ENCODE measurements at places on chromosomes 1 and 21. TPM values are rescaled to one million over a fixed set of nuclear protein-coding genes. Genes with fewer than 3 reads are reported as not detected.

DNA sequence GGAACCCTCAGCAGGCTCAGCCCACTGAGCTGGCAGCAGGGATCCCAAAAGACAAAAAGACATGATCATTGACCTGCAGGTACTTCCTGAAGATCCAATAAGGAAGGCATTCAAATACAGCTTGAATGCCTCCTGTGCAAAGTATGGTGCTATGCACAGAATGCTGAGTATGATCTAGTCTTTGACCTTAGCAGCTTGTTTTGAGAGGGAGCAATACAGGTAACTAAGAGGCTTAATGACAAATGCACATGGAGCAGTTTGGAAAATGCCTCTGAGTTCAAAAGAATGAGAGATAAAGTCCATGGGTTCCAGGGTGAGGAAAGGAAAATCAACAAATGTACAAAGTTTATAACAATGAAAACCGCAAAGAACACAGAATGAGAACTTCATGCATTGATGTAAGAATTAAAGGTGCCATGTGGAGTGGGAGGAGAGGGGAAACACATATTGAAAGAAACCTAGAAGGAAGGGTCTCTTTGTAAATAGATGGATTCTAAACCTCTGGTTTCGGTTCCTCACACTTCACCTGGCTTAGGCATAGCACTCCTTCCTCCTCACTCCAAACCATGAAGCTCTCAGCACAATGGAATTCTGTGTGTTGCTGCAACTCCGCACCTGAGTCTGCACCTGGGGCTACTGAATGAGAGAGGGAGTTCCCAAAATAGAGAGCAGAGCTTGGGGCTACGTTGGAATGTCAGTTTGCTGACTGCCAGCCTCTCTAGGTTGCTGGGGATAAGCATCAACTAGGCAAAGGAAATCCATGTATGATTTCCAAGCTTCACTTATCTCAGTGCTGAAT lies 77.6 kb downstream of the PLXNA2 start:
- DNase-seq: no peak
- peaks cover 5% of the 10 kb centered on the region for H3K36me3 ChIP-seq
- H3K4me3 ChIP-seq: no peak overlapping the region
- H3K4me1 ChIP-seq: peaks cover 30% of the 10 kb centered on the region
- H3K27ac ChIP-seq: no peak overlapping the region

- no peaks in the 10 kb centered on the region for H3K4me1 ChIP-seq
- no peaks in the 10 kb centered on the region for H3K36me3 ChIP-seq
- no peak for DNase-seq
Measured at GRCh38 chr1:91537281-91537986, 36.8 kb downstream of the CDC7 start.

DNA sequence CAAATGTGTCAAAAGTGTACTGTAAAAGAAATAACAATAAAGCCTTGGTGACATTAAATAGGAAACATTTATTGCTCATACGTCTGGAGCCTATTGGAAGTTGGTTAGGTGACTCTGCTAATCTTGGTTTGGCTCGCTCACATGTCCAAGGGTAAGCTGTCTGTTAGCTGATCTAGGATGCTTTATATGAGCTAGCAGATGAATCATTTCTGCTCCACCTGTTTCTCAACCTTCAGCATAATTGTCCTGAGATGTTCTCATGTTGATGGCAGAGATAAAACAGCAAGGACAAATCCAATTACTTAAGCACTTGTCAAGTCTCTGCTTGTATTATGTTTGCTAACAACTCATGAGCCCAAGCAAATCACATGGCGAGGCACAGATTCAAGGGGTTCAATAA lies 56.0 kb upstream of the CD53 start:
- DNase-seq: no peak
- H3K4me3 ChIP-seq: no peak overlapping the region
- H3K4me1 ChIP-seq: no peaks in the 10 kb centered on the region
- H3K36me3 ChIP-seq: no peaks in the 10 kb centered on the region

GRCh38 chr1:226978432-226979114 lies 38.5 kb downstream of the COQ8A start:
- peaks cover 65% of the 10 kb centered on the region for H3K36me3 ChIP-seq
- no peak overlapping the region for H3K27ac ChIP-seq
- peaks cover 51% of the 10 kb centered on the region for H3K4me1 ChIP-seq
- no peak overlapping the region for H3K4me3 ChIP-seq
- no peaks in the 10 kb centered on the region for H3K27me3 ChIP-seq

DNA sequence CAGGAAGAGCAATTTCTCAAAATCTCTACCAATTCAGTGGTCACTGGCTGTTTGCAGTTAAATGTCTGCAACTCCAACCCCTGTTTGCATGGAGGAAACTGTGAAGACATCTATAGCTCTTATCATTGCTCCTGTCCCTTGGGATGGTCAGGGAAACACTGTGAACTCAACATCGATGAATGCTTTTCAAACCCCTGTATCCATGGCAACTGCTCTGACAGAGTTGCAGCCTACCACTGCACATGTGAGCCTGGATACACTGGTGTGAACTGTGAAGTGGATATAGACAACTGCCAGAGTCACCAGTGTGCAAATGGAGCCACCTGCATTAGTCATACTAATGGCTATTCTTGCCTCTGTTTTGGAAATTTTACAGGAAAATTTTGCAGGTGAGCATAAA lies 167.2 kb downstream of the CRB1 start:
- H3K27ac ChIP-seq: no peak overlapping the region
- no peaks in the 10 kb centered on the region for H3K36me3 ChIP-seq
- H3K27me3 ChIP-seq: no peaks in the 10 kb centered on the region
- H3K4me1 ChIP-seq: no peaks in the 10 kb centered on the region

DNA sequence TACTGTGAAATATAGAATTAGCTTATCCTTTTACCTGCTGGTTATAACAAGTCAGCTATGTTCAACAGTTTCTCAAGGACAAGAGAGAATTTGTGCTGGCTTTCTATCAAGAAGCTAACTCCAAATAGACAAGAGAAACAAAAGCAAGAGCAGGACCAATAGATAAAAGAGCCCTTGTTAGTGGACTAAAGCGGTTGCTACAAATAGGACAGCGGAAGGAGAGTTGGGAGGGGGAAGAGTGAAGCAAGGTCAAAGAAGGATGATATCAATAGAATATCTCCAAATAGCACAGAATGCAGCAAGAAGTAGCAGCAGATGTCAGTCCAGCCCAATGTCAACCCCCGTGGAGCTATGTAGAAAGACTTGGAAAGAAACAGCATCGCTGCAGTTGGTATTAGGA lies 53.0 kb upstream of the AKT3 start:
- H3K4me3 ChIP-seq: no peak overlapping the region
- H3K27ac ChIP-seq: no peak overlapping the region
- no peaks in the 10 kb centered on the region for H3K36me3 ChIP-seq
- peaks cover 4% of the 10 kb centered on the region for H3K4me1 ChIP-seq

DNA sequence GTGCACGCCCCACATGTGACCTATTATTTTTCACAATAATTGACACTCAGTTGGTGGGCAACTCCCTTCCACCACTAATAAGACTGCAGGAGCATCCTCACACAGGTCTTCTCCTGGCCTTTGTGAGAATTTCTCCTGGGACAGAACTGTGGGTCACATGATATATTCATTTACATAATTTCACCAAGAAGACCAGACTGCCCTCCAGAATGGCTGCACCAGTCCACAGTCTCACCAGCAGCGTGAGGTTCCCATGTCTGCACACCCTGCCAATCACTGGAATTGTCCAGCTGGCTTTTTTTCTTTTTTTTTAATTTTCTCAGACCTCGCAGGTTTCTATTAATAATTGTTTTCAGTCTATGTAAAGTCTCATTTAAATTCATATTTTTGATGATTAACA lies 41.3 kb downstream of the ATP1A1 start:
- no peaks in the 10 kb centered on the region for H3K27me3 ChIP-seq
- no peak overlapping the region for H3K27ac ChIP-seq
- peaks cover 7% of the 10 kb centered on the region for H3K36me3 ChIP-seq
- no peak overlapping the region for H3K4me3 ChIP-seq

DNA sequence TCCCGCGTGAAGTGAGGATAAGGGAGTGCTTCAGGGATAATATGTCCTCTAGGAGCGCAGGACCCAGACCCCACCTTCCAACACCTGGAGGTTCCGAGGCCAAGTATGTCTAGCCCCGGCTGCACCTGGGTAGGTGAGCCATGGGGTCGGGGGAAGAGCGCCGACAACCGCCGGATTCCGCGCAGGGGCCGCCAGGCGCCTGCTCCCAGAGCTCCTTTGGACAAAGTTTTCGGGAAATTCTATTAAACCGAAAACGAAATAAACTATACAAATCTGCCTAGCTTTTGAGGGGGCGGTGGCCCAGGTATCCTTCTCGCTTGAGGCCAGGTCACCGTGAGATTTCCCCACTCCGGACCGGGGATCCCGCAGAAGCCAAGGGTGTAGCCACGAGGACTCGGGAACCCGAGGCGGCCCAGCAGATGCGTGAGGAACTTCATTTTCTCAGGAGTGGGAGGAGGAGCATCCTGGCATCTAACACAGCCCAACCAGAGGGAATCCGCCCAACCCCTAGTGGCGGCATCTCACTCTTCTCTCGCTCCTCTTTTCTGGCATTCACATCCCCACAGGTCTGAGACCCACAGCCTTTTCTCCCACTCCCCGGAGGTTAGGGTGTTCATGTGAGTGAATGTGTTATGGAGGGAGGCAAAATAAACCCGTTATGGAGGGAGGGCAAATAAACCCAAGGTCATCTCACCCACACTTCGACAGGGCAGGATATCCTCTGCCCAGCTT lies 2.3 kb upstream of the DMRTA2 start:
- peaks cover 58% of the 10 kb centered on the region for H3K4me1 ChIP-seq
- H3K27ac ChIP-seq: no peak overlapping the region

DNA sequence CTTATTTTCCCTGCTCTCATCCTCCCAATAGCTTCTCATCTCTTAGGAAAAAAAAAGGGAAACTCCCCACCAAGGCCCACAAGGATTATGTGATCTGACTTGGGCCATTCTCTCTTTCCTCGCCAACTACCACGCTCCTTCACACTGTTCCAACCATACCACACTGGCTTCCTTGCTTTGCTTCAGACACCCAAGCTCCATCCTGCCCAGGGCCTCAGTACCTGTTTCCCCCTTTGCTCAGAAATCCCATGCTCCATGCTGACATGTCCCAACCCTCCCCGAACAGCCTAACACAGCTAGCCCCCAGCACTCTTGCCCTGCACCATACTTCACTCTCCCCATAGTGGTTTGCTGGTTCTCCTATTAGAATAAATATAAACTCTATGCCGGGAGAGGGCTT lies 39.2 kb downstream of the MAB21L3 start:
- no peak for DNase-seq
- H3K27ac ChIP-seq: no peak overlapping the region
- peaks cover 22% of the 10 kb centered on the region for H3K4me1 ChIP-seq
- H3K27me3 ChIP-seq: no peaks in the 10 kb centered on the region

GRCh38 chr1:2229037-2229864 lies 1.1 kb downstream of the SKI start:
- DNase-seq: no peak
- no peaks in the 10 kb centered on the region for H3K27me3 ChIP-seq
- H3K36me3 ChIP-seq: peaks cover 44% of the 10 kb centered on the region
- H3K27ac ChIP-seq: peak overlapping the region; percentile 80
- H3K4me1 ChIP-seq: peaks cover 61% of the 10 kb centered on the region

Gene MFAP2
- total RNA-seq: 18.1 TPM

DNA sequence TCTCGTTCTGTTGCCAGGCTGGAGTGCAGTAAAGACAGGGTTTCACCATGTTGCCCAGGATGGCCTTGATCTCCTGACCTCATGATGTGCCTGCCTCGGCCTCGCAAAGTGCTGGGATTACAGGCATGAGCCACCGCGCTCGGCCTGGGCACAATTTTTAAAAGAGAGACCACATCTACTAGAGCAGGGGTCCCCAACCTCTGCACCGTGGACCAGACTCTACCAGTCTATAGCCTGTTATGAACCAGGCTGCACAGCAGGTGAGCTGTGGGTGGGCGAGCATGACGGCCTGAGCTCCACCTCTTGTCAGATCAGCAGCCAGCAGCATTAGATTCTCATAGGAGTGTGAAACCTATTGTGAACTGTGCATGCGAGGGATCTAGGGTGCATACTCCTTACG lies 20.8 kb downstream of the TNNT2 start:
- no peak for DNase-seq
- H3K27ac ChIP-seq: no peak overlapping the region
- H3K36me3 ChIP-seq: no peaks in the 10 kb centered on the region

- H3K4me3 ChIP-seq: no peak overlapping the region
- no peaks in the 10 kb centered on the region for H3K4me1 ChIP-seq
- H3K27ac ChIP-seq: no peak overlapping the region
- H3K27me3 ChIP-seq: no peaks in the 10 kb centered on the region
- peaks cover 3% of the 10 kb centered on the region for H3K36me3 ChIP-seq
Measured at GRCh38 chr1:186082235-186082937, 292.7 kb downstream of the TPR start.

GRCh38 chr21:38303300-38303699 lies 46.5 kb downstream of the KCNJ15 start:
- no peak for DNase-seq
- no peaks in the 10 kb centered on the region for H3K27me3 ChIP-seq
- H3K36me3 ChIP-seq: no peaks in the 10 kb centered on the region
- H3K27ac ChIP-seq: no peak overlapping the region
- H3K4me3 ChIP-seq: no peak overlapping the region
- H3K4me1 ChIP-seq: no peaks in the 10 kb centered on the region

DNA sequence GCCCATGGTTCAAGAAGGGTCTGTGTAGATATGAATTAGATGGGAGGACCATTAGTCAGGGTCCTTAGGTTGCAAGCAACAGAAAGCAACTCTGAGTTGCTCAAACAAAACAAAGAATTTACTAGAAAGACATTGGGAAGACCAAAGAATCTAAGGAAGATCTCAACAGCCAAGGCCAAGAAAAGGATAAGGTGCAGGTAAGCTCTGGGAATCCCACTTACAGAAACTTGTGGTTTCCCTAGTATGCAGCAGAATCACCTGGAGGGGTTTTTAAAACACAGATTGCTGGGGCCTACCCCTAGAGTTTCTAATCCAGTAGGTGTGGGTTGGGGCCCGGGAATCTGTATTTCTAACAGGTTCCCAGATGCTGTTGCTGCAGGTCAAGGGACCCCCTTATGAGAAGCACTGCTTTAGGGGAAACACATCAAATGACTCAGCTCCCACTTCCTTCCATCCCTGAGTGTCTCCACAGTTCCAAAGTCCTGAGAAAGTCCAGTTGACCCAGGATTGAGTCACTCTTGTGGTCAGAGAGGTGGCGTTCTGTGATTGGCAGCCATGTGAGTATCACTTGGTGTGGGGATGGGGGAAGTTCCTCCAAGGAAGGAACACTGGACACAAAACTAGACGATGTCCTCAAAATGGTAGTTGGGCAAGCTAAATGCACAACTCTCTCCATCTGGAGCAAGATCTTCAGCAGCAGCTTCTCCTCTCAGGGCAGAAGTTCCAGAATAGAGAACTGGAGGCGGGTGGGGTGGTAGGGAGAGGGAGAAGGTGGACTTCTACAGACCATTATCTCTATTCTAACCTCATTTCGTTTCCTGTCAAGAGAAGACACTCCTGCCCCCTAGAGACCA lies 24.2 kb upstream of the EYA3 start:
- H3K36me3 ChIP-seq: no peaks in the 10 kb centered on the region
- no peak overlapping the region for H3K27ac ChIP-seq
- H3K4me3 ChIP-seq: no peak overlapping the region

DNA sequence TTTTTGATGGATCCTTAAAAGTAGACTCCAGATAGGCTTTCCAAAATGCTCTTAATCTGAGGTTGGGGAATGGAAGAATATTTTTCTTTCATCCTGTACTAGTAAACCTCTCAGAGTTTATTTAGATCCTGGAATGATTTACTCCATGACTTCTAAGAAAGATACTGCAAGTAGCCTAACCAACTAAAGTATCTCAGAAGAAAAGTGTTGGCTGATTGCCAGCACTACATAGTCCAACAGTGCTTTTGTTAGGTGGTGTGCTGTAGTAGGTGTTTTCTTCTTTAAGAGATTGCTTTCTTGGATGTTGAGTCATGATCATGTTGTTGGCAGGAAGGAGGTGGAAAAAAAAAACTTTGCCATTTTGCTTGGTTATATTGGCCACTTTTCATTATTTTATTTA lies 119.8 kb downstream of the OSBPL9 start:
- H3K27me3 ChIP-seq: no peaks in the 10 kb centered on the region
- no peak for DNase-seq

Gene IGSF21
- 13.1 TPM for total RNA-seq
